ENCODE measurements at places on chromosomes 6 and 20.

DNA sequence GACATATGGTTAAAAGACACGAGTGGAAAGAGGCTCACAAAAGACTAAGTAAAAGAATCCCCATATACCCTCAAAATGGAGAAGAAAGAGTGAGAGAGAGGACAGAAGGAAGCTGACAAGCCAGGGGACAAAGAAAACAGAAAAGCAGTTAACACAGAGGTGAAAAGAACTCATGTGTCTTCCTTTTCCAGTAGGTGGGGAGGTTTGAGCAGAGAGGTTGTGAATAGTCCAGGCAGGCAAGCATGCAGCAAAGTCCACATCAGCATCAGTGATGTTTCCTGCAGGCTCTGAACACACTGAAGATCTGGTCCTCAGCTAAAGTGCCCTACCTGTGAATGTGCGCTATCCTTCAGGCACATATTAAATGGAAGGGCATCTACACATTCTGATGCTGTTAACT, 196.5 kb upstream of the IRAK1BP1 start:
- no peak for DNase-seq

DNA sequence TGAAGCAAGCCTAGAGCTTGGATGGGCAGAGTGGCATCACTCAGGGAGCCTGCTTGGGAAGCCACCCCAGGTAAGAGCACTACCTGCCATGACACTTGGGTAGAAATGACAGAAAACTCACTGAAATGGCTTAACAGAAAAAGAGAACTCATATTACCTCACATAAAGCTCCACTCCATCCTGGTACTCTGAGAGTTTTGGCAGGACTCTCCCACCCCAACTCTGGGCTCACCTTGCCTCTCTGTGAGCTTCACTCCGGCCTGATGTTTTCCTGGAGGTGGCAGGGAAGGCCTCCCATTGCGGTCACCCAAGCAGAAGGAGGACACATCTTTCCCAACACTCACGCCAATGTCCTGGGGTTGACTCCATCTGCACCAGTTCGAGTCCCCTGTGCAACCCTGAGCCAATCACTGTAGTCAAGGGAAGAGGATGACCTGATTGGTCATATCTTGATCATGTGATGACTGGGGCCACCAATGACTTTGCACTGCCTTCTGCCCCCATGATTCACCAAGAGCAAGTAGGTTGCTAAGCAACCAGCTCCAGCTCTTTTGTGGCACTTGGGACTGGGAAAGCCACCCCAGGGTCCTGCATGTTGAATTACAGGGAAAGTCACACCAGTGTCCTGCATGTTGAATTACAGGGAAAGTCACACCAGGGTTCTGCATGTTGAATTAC, 446.1 kb upstream of the SULF2 start:
- DNase-seq, result no peak

DNA sequence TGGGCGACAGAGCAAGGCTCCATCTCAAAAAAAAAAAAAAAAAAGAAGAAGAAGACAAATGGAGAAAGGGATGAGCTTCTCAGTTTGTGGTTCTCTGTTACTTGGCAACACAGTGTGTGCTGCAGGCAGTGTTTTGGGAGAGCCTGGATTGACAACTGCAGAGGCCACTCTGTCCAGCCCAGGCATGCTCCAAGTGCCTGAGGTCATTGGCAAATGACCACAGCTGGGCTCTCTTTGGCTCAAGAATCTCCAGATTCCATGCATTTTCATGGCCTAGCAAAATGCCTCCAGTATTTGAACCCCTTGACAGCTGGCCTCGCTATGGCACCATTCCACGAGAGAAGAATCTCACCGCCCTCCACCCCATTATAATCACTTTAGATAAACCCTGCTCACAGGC, 126.2 kb downstream of the ANKRD60 start:
- DNase-seq, result no peak

DNA sequence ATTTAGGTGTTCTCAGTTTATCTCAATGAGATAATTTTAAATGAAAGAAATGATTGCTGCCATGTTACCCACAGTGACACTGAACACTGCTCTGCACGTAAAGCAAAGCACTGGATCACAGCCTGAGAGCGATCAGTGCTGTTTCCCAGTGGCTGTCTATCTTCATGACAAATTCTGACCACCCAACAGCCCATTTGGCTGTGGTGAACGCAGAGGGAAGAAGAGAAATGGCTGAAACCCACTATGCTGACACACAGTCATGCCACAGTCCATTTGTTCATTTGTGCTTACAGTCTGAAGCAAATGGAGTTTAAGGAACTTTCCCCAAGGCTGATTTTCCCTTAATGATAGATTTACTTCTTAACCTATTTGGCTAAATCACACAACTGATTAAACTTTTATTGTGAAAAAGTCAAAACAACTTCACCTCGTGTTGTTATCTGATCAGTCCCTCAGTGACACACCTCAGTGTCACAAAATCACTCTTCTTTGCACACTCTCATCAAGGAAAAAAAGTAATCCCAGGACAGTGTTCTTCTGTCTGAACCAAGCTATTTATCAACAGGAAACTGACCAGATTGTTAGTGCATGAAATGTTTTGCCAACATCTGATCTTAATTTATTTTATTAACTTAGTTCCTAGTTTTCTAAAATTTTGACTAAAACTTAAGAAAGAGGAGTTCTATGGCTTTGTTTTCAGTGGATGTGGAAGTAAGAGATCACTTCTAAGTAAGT, 225.1 kb downstream of the TBX18 start:
- DNase-seq, result no peak

DNA sequence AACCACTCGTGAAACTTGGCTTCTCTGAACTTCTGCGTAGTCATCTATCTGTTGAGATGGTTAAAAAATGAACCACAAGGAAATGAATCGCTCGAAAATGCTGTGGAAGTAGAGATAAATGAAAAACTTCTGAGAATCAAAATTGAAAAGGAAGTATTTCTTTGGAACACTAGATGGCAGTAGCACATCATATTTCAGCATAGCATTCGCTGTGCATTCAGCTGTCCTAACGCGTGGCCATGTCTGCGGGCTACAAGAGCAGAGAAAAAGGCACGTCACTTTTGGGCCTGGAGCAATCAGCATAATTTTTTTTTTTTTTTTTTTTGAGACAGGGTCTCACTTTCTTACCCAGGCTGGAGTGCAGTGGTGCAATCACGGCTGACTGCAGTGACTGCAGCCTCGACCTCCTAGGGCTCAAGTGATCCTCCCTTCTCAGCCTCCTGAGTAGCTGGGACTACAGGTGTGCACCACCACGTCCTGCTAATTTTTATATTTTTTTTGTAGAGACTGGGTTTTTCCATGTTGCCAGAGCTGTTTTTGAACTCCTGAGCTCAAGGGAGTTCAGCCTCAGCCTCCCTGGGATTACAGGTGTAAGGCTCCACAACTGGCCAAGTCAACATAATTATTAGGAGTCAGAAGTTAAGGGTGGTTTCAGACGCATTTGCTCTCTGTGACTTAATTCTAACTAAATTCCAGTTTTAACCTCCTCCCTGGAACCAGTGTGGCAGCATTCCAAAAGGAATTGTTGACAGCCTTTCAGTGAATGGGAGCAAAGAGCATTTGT, 8.8 kb upstream of the PERP start:
- peak; percentile 73 for DNase-seq

GRCh38 chr6:42152024-42152423, 9.6 kb upstream of the C6orf132 start:
- DNase-seq, result no peak

DNA sequence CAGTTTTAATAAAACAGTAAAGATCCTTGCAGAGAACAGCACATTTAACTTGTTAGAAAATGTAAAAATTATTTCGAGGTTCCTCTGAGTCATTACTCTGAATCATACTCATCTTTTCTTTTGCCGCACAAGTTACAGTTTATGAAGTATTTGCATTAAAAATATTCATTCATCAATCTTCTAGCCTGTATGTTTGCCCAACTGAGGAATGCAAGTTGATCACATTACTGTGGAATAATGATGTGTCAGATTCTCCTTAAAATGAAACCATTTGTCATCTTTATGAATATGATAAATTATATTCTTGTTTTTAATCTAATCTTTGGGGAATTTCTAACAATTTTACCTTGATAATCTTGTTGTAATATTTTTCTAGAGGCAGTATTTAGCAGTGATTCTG, 340.4 kb upstream of the OPRM1 start:
- no peak for DNase-seq

- DNase-seq, result no peak
These were observed 4.3 kb upstream of the SRC start for GRCh38 chr20:37341632-37342031.

DNA sequence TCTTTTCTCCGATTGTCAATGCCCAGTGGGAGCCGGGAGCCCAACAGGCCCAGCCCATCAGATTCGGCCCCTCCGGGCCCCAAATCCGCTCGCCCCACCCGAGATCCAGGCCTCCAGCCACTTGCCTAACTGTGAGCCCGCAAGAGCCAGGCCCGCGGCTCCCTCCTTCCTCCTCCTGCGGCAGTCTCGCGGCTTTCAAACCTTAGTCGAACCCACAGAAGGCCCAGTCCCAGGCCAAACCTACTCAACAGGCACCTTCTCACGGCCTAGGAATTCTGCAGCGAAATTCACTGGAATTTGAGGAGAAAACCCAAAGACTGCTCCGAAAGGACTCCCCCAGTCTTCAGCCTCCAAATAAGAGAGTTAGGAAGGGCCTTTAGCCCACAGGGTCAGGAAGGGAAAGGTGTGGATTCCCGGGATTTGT, 2.8 kb upstream of the TFAP2A start:
- DNase-seq, result no peak

DNA sequence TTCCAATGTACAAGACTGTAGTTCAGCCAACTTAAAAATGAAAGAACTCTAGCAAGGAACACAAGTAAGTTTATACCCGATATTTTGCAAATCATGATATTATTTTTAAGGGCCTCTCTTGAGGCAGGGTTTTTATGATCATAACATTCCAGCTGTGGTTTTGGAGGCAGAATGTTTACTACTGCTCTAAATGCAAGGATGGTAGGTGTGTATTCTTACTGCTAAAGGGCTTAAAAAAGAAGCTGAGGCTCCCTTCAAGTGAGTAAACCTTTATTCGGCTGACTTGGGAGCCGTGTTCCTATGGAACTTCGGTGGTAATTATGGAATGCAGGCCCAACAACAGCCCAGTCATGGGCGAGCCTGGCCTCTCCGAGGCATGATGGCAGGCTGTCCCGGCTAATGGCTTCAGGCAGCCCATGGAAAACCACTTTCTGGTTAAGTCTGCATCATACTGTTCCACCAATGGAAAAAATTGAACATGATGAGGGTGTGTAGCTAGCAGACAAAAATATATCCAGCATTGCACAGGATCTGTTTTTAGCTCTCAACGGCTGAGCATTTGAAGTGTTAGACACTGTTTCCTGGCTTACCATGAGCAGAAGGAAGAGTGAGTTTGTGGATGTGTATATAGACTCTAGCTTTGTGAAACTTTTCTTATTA, 111.5 kb downstream of the TIAM2 start:
- no peak for DNase-seq

- no peak for DNase-seq
These were observed 81.4 kb downstream of the CARMIL1 start for GRCh38 chr6:25360621-25361020.

GRCh38 chr20:34771680-34772081, 53.8 kb downstream of the NCOA6 start:
- no peak for DNase-seq

GRCh38 chr6:57248311-57248895, 26.3 kb upstream of the RAB23 start:
- no peak for DNase-seq

- DNase-seq, result no peak
These were observed 46.5 kb downstream of the HTR1B start for GRCh38 chr6:77416839-77417238.

DNA sequence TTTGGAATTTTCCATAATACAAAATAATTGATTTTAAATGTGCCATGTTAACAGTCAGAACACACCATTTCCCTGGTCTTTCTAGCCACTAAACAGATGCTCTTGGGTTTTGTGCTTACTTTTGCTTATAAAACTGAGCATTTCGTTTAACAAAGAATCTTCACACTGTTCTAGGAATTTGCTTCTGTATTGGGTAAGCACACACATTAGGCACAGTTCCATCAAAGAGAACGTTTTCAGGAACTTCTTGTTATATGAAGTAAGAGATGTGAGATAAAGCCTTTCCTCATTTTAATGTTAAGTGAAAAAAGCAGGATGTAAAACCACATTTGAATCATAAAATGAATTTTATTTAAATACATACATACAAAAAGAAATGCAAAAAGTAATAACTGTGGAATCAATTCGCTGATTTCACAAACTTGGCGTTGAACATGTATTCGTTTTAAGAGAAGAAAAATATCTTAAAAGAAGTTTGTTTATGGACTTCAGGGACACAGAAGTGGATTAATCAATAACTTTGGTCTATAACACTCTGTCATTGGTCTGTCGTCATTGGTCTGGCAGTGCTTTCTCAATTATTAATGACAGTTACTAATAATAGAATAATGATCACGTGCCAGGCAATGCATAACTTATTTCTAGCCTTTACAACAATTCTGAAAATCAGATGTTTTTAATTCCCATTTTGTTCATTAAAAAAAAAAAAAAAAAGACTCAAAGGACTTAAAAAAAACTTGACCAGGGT, 199.9 kb upstream of the PRDM1 start:
- DNase-seq, result no peak

DNA sequence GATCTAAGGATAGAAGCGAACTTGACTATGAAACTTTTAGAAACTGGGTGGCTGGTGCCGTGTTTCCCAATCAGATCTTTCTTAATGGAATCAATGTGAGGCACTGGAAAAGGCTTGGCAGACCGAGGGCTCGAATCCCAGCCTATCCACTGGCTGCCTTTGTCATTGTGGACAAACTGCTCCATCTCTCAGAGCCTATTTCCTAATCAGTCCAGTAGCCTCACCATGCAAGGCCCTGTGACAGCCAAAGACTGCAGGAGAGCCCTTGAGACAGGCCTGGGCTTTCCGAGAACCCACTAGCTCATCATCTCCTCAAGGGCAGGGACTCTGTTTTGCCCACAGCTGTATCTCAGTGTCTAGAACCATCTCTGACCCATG, 43.4 kb downstream of the SPDEF start:
- DNase-seq, result no peak

DNA sequence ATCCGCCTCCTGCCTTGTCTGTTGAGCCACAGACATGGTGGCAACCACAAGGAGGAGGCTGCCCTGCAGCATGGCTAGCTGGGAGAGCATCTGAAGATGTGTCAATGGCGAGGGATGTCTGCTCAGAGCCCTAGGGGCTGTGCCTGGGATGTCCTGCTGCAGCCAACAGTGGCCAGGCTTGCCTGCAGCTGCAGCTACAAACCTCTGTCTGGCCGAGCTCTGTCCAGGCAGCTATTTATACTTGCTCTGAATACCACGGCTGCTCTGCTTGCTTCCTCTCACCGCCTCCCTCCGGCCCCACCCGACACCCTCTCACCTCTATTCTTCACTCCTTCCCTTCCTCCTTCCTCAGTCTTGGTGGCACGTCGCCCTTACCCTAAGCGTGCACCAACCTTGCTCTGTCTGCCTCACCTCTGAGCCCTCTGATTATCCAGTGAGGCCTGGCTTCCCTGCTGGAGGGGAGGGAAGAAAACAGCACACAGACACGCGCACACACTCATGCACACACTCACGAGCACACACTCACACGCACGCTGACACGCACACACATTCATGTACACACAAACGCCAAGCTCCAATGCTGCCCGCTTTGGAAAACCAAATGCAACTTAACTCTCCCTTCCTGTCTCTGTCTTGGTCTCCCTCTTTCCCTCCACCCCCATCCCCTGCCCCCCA, at the start of gene ANGPT4:
Gene ANGPT4, minus strand, starts transcription at position 210 of the 675 bp plus-strand sequence. Its CDS starts 120 bp downstream, at position 90.
- no peak for DNase-seq
